ENCODE measurements at places on chromosomes 5 and 9. TPM values are rescaled to one million over a fixed set of nuclear protein-coding genes. Genes with fewer than 3 reads are reported as not detected.

The ZNF879 gene
- total RNA-seq: 3.4 TPM

The CNTNAP3 gene
- 9.1 TPM for total RNA-seq

The NUTM2F gene
- total RNA-seq: not detected

The SLC25A2 gene
- not detected for total RNA-seq

The GMCL2 gene
- total RNA-seq: not detected

The ST8SIA4 gene
- total RNA-seq: under 0.01 TPM

The WHRN gene
- 0.77 TPM for total RNA-seq

The FAM81B gene
- not detected for total RNA-seq

The TAF11L10 gene
- total RNA-seq: not detected

The PCDHB3 gene
- total RNA-seq: 0.13 TPM

The PCDHGB5 gene
- 5.1 TPM for total RNA-seq

The GCNT1 gene
- total RNA-seq: 3.7 TPM

The NUTM2G gene
- total RNA-seq: not detected

The PTGER4 gene
- 6.1 TPM for total RNA-seq

The NPR3 gene
- 17.1 TPM for total RNA-seq

The SOHLH1 gene
- total RNA-seq: not detected

The SPINK9 gene
- not detected for total RNA-seq

The RORB gene
- under 0.01 TPM for total RNA-seq

The ADAMTS12 gene
- total RNA-seq: not detected

The OTULINL gene
- total RNA-seq: 0.79 TPM

The MAPK9 gene
- 23.2 TPM for total RNA-seq

The PCDHB9 gene
- total RNA-seq: not detected

The LRRC14B gene
- total RNA-seq: not detected

The PRR7 gene
- 5.0 TPM for total RNA-seq

The BARX1 gene
- total RNA-seq: 0.13 TPM

The FAXDC2 gene
- total RNA-seq: 1.1 TPM

The CCT5 gene
- total RNA-seq: 382 TPM

The WDR31 gene
- 1.6 TPM for total RNA-seq

The GPRIN1 gene
- total RNA-seq: 2.8 TPM

The OLFM1 gene
- total RNA-seq: 0.13 TPM

The MZB1 gene
- 0.13 TPM for total RNA-seq

The FAM163B gene
- not detected for total RNA-seq

The C5orf58 gene
- not detected for total RNA-seq

The HMHB1 gene
- not detected for total RNA-seq

The B4GALT1 gene
- 30.3 TPM for total RNA-seq

The TMEM174 gene
- total RNA-seq: not detected

The LRRC19 gene
- not detected for total RNA-seq

The LCN15 gene
- not detected for total RNA-seq

The NPM1 gene
- total RNA-seq: 1,055 TPM

The LCN12 gene
- not detected for total RNA-seq

The GDNF gene
- under 0.01 TPM for total RNA-seq

The SPINK4 gene
- total RNA-seq: not detected

The SLIT3 gene
- 1.7 TPM for total RNA-seq

The SMIM33 gene
- total RNA-seq: not detected

The DMXL1 gene
- total RNA-seq: 32.1 TPM

Data from bronchial epithelial cell (primary cell).